ENCODE measurements at places on chromosomes 5 and 9.

DNA sequence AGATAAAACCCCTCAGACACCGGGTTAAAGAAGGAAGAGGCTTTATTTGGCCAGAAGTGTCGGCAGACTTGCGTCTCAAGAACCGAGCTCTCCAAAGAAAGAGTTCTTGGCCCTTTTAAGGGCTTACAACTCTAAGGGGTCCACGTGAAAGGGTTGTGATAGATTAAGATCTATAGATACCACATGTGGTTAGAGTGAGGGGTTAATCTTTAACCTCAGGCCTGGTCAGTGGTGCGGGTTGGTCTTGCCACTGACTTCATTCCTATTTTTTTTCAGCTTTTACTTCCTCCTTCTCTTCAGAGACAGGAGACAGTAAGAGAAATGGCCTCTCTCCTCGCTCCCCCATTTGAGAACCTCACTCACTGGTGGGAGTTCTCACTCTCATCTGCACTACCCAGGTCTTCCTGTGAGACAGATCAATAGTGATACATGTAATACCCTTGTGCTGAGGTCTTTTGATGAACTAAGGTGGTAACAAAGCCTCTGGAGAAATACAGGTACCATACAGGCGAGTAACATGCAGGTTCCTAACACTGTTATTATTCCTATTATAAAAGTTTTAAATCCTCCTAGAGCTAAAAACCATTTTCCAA lies 52.4 kb upstream of the COX7C start:
- no peak for DNase-seq

- no peak for DNase-seq
These were observed 8.5 kb downstream of the KLF4 start for GRCh38 chr9:107481035-107481434.

GRCh38 chr5:163569284-163569683 lies 63.9 kb downstream of the MAT2B start:
- no peak for DNase-seq

DNA sequence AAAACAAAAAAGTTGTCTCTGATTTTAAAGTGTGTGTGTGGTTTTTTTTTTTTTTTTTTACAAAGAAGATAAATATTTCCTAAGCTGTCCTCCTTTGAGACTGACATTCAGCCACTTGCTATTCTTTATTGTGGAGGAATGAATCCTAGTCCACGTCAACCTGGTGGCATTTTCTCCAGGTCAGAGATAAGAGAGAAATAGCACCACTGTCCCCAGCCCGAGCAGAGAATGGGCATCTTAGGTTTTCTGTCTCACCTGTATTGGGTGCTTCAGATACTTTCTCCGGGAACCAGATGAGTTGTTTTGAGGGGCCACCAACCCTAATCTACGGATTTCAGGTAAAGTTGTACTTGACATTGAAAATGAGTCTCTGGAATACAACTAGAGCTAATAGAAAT lies 1.4 kb downstream of the ITGA2 start:
- DNase-seq = no peak

GRCh38 chr5:154202379-154203260 lies 12.1 kb downstream of the GALNT10 start:
- DNase-seq = no peak

DNA sequence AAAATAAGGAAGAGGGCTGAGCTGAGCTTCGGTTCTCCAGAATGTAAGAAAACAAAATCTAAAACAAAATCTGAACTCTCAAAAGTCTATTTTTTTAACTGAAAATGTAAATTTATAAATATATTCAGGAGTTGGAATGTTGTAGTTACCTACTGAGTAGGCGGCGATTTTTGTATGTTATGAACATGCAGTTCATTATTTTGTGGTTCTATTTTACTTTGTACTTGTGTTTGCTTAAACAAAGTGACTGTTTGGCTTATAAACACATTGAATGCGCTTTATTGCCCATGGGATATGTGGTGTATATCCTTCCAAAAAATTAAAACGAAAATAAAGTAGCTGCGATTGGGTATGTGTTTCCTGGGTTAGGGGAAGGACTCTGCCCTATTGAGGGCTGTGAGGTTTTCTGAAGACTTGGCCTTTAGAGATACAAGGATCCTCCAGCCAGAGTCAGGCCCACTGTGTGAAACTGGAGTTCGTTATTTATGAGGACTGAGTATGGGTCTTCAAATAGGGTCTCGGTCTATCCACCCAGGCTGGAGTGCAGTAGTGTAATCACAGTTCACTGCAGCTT lies 3.8 kb downstream of the EGR1 start:
- no peak for DNase-seq

GRCh38 chr5:135220394-135221186 lies 178.4 kb downstream of the MACROH2A1 start:
- DNase-seq = no peak

- DNase-seq = no peak
These were observed 39.2 kb downstream of the TLE4 start for GRCh38 chr9:79610791-79611614.

GRCh38 chr5:95925939-95926338 lies 35.7 kb downstream of the ELL2 start:
- no peak for DNase-seq

DNA sequence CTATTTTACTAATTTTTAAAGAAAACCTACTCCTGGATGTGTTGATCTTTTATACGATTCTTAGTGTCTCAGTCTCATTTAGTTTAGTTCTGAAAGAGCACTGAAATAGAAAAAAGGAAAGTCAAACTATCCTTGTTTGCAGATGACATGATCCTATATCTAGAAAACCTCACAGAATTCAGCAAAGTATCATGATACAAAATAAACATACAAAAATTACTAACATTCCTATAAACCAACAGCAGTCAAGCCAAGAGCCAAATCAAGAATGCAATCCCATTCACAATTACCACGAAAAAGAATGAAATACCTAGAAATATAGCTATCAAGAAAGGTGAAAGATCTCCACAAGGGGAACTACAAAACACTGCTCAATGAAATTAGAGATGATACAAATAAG lies 225.8 kb upstream of the CDH18 start:
- DNase-seq = no peak

GRCh38 chr5:61730866-61731265 lies 398.8 kb downstream of the ZSWIM6 start:
- no peak for DNase-seq

GRCh38 chr9:87607859-87608258 lies 110.2 kb downstream of the DAPK1 start:
- no peak for DNase-seq

DNA sequence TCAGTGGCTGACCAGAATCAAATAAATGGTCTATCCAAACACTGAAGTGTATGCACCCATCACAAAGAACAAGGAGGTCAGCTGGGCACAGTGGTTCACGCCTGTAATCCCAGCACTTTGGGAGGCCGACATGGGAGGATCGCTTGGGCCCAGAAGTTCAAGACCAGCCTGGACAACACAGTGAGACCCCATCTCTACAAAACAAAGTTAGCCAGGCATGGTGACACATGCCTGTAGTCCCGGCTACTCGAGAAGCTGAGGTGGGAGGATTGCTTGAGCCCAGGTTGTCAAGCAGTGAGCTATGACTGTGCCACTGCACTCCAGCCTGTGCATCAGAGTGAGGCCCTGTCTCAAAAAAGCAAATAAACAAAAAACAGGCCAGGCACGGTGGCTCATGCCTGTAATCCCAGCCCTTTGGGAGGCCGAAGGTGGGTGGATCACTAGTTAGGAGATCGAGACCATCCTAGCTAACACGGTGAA lies 40.5 kb downstream of the SEMA4D start:
- DNase-seq = no peak

DNA sequence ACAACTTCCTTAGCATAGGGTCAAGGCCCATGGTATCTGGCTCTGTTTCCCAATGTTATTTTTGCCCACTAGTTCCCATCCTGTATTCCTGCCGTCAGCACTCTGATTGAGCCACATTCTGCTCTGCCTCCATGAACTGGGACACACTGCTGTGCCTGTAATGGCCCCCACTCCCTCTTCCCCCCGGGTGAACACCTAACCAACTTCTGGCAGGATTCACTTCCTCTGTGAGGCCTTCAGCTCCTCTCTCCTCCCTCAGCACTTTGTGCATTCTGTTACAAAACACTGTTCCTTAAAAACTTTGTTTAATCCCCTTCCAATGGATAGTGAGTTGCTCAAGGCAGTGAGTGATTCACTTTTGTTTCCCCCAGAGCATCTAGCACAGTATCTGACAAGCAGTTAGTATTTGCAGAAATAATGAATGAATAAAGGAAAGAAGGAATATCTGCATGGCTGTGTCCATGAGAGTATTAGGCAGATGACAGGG lies 183.6 kb downstream of the EFNA5 start:
- DNase-seq = no peak

- no peak for DNase-seq
These were observed 44.9 kb upstream of the GNPDA1 start for GRCh38 chr5:142057697-142058056.

DNA sequence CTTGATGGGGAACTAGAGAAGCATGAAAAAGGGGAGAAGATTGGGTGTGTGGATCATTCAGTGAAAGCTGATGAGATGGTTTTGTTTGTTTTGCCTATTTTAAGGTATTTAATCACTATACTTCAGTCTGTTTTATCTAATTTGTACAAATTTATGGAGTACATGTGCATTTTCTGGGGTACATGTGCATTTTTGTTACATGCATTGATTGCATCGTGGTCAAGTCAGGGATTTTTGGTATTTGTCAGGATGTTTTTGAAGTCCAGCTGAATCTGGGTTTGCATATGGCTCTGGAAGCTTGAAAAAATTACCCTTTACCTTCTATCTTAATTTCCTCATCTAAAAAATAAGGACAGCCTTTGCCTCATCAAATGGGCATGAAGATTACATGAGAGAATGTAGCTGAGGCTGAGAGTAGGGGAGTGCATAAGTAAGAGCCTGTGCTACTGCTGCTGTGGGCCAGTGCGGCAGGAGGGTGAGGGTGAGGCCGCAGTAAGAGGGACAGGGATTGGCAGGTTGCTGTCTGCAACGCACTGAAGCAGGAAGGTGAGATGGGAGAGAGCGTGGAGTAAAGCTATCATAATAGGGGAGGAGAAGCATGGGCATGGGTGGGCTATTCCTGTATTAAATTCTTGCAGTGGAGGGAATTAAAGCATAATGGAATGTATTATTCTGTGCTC lies 139.8 kb downstream of the NPR3 start:
- DNase-seq = no peak

GRCh38 chr5:140182803-140183367 lies 7.9 kb downstream of the CYSTM1 start:
- no peak for DNase-seq

- DNase-seq = no peak
These were observed 1.1 kb upstream of the SPIN1 start for GRCh38 chr9:88387036-88387551.

DNA sequence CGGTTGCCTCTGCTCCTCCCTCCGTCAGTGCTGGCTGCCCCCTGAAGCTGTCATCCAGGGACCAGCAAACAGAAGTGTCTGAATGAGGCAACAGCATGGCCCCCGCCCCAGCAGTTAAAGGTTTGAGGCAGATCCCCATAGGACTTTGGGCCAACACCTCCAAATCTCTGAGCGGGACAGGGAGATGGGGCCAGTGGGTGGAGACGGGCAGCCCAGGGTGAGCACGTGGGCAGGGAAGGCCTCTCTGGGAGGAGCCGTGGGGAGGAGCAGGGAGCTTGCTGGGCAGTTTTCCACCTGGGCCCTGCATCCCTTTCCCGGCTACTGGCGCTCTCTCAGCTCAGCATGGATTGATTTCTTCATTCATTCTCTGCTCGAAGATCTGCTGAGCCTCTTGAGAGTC lies 39.1 kb upstream of the NOTCH1 start:
- no peak for DNase-seq

DNA sequence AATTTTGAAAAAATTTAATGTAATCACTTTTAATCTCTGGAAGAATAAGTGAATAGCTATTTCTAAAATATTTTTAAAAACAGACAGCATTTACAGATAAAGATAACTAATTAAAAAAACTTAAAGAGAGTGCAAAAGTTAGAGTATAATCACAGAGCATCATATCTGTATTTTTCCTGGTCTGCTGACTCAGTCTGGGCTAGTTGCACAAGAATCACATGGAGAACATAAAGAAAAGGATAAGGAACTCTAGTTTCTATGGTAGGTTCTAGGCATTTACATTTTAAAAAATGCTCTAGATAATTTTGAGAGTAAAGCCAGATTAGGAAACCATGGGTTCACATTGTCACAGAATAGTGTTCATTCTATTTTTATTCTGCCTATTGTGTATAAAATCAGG lies 347.4 kb downstream of the PSAT1 start:
- DNase-seq = no peak

DNA sequence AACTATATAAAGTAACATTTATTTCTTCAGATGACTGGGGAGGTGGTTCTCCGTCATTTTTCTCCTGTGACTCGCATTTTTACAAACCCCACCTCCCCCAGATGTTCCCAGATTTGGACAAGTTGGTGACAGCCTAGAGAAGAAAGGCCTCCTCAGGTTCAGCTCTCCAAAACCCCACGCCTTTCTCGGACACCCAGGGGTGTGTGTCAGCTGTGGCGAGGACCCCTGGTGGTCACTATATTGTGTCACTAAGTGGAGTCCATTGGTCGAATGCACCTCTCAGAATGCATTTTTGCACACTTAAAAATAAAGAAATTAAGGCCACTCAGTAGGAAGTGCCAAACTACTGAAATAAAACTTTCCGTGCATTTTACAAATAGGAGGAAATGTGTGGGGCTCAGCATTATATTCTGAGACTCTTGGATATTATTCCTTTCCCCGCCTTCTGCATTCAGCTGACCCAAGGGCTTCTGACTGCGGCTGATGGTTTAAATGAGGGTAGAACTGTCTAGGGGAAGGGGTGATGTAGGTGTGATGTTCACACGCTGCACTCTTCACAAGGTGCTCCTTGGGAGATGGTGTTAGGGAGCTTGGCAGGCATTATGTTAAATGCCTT lies 47.6 kb downstream of the ACO1 start:
- no peak for DNase-seq

DNA sequence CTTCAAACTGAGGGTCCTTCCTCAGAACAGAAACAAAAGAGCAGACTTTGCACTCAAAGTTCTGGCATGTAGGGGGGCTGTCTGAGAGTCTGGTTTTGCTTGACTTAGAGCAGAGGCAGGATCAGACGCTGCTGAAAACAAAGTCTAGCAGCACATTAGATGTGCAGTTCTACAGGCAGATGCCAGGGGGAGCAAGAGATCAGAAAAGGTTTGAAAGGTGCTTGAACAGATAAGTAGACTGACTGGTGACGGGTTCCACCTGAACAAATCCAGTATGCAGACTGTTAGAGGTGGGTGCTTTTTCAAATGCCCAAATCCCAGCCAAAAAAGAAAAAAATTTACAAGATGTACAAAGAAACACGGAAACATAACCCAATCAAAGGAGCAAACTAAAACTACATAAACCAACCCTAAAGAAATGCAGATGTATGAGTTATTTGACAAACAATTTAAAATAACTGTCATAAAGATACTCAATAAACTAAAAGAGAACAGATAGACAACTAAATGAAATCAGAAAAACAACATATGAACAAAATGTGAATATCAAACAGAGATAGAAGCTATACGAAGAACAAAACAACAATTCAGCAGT lies 194.7 kb upstream of the FREM1 start:
- DNase-seq = no peak
